ENCODE measurements at places on chromosomes 3 and 15. TPM values are rescaled to one million over a fixed set of nuclear protein-coding genes. Genes with fewer than 3 reads are reported as not detected.

EFCAB12 gene
- total RNA-seq = not detected

CAPN3 gene
- total RNA-seq = 1.6 TPM

GOLGA8M gene
- total RNA-seq = not detected

TTLL13 gene
- total RNA-seq = 0.43 TPM

GALNT15 gene
- 0.09 TPM for total RNA-seq

CNTN4 gene
- total RNA-seq = 1.6 TPM

BLOC1S6 gene
- 57.4 TPM for total RNA-seq

C3orf49 gene
- 34.7 TPM for total RNA-seq

SLC12A1 gene
- total RNA-seq = not detected

AADACL2 gene
- not detected for total RNA-seq

PLXND1 gene
- total RNA-seq = 10.4 TPM

NANOGP8 gene
- not detected for total RNA-seq

GOLGA6L4 gene
- total RNA-seq = 1.1 TPM

PCYT1A gene
- total RNA-seq = 27.9 TPM

MINAR1 gene
- 0.84 TPM for total RNA-seq

SLC22A14 gene
- total RNA-seq = 0.35 TPM

BUB1B gene
- 42.8 TPM for total RNA-seq

AHSG gene
- not detected for total RNA-seq

CADPS gene
- total RNA-seq = not detected

CCNDBP1 gene
- total RNA-seq = 50.6 TPM

SHC4 gene
- total RNA-seq = 10.9 TPM

HIGD2B gene
- not detected for total RNA-seq

TGM4 gene
- not detected for total RNA-seq

GREM1 gene
- total RNA-seq = not detected

CLRN1 gene
- total RNA-seq = not detected

NPTN gene
- total RNA-seq = 59.7 TPM

TTC23 gene
- total RNA-seq = 14.5 TPM

ELL3 gene
- 4.0 TPM for total RNA-seq

CD200 gene
- not detected for total RNA-seq

CLDN18 gene
- total RNA-seq = not detected

NPAP1 gene
- total RNA-seq = not detected

DUOXA2 gene
- not detected for total RNA-seq

MKRN3 gene
- total RNA-seq = not detected

CELF6 gene
- 0.32 TPM for total RNA-seq
